ENCODE measurements at places on chromosomes 5 and 9.

DNA sequence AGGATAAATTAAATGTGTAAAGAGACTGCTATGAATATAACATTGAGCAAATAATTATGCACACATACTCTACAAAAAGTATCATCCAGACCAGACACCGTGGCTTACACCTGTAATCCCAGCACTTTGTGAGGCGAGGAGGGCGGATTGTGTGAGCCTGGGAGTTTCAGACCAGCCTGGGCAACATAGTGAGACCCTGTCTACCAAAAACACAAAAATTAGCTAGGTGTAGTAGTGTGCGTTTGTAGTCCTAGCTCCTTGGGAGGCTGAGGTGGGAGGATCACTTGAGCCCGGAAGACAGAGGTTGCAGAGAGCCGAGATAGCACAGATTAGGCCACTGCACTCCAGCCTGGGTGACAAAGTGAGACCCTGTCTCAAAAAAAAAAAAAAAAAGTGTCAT lies 2.4 kb upstream of the CDC42SE2 start:
- no peak for DNase-seq

GRCh38 chr5:127567026-127567768 lies 49.8 kb downstream of the PRRC1 start:
- no peak for DNase-seq

DNA sequence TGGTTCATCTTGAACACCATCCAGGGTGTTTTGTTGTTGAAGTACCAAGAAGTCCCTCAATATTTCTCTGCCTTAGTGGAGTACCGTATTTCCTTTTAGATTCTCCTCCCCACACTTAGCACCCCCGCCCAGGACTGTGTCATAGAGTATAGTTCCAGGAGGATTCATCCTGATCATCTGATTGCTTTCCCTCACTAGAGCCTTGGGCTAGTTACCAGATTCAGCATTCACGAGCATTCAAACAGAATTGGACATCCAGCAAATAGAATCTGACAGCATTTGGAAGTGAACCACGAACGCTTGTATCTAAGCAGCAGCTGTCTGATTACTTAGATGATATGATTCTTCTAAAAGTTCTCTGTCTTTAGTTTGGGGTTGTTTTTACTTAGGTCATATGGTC lies 248.1 kb upstream of the TAS2R1 start:
- DNase-seq, result no peak

DNA sequence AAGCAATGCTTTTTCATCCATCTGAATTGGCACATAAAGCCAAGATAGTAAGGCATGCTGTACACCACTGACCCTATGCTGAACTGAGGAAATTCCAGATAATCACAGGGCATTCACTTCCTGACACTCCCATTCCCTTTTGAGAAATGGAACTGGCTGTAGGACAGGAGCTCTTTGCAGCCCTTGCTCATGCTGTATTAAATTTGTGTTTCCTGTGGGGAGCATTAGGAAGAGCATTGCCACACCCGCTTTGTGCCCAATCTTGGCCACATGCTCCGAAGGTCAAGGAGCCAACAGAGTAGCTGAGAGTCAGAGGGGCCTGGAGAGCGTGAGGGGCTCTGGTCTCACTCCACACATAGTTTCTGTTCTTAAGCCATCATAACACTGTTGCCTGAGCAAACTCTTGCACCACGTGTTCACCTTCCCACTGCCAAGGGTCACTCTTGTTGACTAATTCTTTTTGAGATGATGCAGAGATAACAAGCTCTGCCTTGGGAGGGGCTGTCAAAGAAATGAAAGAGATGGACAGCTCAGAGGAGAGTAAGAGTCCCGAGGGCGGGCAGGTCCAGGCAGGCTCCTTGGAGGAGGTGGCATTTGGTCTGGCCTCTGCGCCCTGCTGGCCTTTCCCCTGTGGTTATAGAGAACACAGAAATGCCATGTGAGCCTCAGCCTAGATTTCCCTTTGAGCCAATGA lies 31.7 kb upstream of the ARAP3 start:
- DNase-seq, result no peak

DNA sequence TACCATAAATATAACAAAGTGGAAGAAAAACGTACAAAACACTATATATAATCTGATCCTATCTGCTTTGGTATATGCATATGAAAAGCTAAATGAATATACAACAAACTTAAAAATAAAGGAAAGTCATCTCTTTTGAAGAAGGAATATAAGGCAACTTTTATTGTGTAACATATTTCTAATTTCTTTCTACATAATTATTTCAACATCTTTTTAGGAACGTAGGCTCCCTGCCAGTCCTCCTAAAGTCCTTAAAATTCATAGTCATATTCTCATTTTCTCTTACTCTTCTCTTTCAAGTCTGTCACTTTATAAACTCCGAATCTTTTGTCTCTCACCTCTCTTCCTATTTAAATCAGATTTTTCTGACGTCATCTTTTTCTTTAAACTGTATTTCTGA lies 9.6 kb downstream of the DEPDC1B start:
- no peak for DNase-seq

DNA sequence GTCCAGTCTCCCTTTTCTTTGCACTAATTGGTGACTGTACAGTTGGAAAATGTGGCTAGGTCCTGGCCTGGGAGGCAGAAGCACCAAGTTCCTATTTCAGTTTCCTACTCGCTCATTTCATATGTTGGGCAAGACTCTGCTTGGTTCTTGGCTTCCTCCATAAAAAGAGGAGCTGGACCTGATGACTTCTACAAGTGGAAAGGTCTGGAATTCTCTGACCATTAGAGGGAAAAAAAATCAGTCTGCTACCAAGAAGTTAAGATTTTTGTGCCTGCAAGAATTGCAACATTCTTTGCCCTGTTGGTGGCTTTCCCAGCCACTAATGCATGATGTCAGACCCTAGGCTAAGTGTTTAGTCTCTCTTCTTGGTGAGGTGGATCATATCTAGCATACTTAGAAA lies 91.5 kb downstream of the WDR41 start:
- DNase-seq, result no peak

- DNase-seq, result no peak
Observed at GRCh38 chr5:68196876-68197275, 18.7 kb upstream of the PIK3R1 start.

DNA sequence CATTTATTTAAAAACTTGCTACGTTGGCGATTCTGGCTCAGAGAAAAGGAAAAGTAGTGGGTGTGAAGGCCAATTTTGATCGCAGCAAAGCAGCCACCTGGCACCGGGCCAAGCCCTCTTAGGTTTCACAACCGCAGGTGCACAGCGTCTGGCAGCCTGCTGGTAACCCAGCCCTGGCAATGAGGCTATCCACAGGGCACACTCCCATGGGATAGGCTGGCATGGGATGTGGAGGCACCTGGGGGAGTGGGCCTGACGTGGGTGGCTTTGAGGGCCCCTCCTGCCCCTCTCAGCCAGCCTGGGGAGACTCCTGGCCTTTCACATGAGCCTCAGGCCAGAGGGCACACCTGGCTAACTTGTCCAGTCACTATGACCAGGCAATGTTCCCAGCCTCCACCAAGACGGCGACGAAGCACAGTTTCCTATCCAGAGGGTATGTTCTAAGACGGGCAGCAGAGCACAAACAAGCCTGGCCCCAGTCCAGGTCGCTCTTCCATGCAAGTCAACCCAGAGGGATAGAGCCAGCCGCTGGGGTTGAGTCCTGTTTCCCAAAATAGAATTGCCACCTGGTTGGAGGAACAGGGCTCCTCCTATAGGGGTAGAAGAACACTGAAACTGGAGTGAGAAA lies 19.0 kb downstream of the CMBL start:
- DNase-seq, result no peak

- DNase-seq, result no peak
Observed at GRCh38 chr9:69898714-69899209, 78.1 kb downstream of the CFAP95 start.

DNA sequence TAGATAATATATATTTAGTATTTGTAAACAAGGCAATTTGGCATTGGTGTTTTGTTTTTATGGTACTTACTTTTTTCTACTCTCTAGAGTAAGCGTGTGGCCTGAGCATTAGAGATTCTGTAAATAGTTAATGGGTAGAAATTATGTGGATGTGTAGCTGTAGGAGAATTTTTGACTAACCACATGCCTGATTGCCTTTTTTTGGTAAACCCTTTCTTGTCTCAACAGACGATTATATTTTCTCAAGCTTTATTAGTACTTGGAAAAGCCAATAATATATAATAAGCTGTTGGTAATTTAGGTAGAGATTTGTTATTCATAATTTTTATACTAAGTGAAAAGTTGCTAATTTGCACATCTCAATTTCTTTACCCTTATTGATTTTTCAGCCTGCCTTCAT lies 76.8 kb downstream of the FCHO2 start:
- no peak for DNase-seq

DNA sequence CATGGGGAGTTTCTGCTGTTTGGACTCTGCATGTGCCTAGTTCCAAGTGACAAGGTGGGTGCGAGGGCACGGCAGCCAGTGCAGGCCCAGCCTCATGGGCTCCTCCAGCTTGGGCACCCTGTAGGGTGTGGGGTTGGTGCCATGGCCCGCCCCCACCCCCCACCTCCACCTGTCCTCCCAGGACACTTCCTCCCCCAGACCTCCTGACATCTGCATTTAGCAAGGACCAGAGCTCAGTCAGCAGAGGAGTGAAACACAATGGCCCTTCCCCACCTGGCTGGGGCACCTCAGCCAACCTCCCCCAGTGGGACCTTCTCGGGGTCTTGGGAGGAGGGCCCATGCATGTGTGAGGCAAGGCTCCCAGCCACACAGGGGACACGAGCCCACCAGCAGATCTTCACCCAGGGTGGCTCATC lies 1.9 kb upstream of the NKD2 start:
- DNase-seq, result no peak

GRCh38 chr5:173187054-173187743 lies 42.9 kb downstream of the BNIP1 start:
- no peak for DNase-seq

GRCh38 chr9:89491694-89492093 lies 6.2 kb downstream of the SEMA4D start:
- DNase-seq, result no peak

DNA sequence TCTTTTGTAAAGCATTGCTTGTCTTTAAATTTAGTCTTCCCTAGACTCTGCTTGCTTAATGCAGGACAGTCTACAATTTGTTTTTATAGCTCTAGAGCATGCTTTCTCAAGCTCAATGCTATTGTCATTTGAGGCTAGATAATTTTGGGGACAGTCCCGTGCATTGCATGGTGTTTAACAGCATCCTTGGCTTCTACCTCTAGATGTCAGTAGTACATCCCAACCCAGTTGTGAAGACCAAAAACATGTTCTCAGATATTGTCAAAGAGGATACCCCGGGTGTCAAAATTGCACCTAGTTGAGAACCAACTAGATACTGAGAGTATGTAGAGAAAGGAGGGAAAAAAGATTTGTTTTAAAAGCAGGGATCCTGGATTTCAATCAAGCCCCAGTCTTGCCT lies 277.5 kb downstream of the CEMIP2 start:
- DNase-seq, result no peak

- no peak for DNase-seq
Observed at GRCh38 chr5:139641116-139642080, 6.8 kb upstream of the CXXC5 start.

DNA sequence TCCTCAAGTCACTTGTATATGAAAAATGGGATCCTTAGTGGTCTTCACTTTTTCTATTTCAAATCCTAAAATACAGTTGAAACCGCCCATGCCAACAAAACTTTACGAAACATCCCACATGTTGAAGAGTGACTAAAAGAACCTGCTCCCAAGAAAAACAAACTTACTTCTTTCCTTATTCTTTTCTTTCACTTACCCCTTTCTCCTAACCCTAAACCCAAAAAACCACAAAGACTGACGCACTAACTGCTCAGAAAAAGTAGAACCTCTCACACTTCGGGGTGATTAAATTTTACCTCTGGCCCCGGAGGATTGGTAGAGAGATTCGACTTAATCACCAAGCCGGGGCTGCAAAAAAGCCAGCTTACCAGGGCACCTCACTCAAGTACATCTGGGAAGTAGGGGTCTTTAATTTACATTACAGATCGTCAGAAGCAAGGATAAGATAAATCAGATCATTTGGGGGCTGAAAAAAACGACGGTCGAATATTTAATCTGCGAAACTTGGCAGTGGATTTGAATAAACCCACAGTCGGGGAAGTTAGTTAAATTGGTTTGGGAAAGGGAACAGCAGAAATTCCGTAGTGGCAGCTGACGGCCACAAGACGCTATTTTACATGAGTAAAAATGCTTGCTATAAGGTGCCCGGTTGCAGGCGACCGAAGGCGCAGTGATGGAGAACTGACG lies 1.3 kb downstream of the CDO1 start:
- no peak for DNase-seq

GRCh38 chr5:154618696-154619095 lies 136.5 kb upstream of the LARP1 start:
- DNase-seq, result no peak

- DNase-seq, result no peak
Observed at GRCh38 chr5:151628112-151628823, 37.1 kb upstream of the FAT2 start.

- DNase-seq, result no peak
Observed at GRCh38 chr5:112625689-112626438, 111.8 kb upstream of the APC start.

GRCh38 chr5:72988769-72989168 lies 32.9 kb downstream of the FCHO2 start:
- DNase-seq, result no peak

DNA sequence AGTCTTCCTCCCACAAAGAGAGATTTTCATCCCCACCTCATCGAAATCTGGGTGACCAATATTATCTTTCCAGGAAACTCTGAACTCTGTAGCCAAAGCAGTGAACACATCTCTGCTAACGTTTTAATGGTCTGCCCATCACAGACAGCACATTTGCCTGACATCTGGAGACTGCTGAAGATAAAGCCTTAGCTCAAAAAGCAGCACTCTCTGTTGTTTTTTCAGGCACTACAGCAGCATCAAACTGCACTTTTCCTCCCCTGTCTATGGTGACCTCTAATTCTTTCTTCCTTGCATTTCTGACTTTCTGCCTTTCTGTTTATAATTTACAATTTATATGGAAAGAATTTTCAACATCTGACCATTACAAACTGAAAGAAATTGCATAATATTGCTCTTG lies 66.8 kb downstream of the RAB3C start:
- no peak for DNase-seq

- no peak for DNase-seq
Observed at GRCh38 chr9:84502066-84502465, 161.5 kb upstream of the SLC28A3 start.

DNA sequence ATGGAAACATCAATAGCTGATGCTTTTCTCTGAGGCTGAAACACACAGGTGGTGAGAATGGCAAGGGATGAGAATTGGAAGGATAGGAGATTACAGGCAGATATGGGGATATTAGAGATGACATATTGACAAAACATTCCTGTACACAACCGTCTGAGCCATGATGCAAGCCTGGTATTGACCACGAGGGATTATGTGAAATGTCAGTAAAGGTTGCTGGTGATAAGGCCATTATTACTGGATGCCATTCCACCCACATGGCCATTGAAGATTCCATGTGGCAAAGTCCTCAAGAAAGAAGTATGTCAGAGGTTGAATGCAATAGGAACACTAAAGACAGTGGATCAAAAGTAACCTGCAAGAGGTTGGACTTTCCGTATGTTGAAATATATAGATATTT lies 15.7 kb downstream of the GRAMD2B start:
- DNase-seq, result no peak
